HAP-1 (cell line): ENCODE measurements at places on chromosomes 2 and 18.
A peak's percentile ranks its signal among the peaks of the same experiment; 100 is the strongest.

GRCh38 chr18:25239581-25240419, 112.2 kb downstream of the ZNF521 start:
- DNase-seq, result no peak

- no peak for DNase-seq
Observed at GRCh38 chr2:33426666-33427231, 49.7 kb upstream of the RASGRP3 start.

- no peak for DNase-seq
Observed at GRCh38 chr2:231037731-231038482, 584 bp downstream of the C2orf72 start.

DNA sequence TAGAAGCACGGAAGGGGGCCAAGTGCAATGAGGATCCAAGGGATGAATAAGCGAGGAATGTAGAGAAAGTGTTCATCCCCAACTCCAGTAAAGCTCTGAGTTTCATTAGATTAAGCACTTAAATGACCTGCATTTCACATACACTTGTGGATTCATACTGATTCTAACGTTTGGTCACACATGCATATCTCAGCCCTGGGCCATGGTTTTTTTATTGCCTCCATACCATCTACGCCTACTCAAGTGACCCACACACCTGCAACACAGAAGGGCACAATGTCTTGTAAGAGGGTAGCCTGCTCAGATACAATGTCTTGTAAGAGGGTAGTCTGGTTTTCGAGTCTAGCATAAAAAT, 566 bp upstream of the MRPS5 start:
- DNase-seq, result no peak

DNA sequence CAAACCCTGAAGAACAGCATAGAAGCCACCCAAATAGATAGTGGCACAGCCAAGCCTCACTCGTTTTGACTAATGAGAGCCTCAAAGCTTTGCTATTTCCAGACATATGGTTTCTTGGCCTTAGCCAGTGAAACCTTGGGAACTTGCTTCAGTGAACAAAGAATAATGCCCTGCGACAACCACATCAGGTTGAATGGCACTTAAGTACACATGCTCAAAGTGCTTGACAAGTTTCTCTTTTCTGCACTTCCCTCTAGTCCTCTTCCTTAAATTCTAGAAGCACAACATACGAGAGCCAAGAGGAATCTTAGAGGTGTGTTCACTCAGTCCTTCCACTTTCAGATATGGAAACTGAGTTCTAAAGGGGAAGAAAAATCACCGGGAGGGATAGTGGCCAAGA, 258.3 kb downstream of the HAUS1 start:
- DNase-seq, result no peak

GRCh38 chr2:60641811-60642788, 88.6 kb upstream of the BCL11A start:
- DNase-seq, result peak; percentile 71

DNA sequence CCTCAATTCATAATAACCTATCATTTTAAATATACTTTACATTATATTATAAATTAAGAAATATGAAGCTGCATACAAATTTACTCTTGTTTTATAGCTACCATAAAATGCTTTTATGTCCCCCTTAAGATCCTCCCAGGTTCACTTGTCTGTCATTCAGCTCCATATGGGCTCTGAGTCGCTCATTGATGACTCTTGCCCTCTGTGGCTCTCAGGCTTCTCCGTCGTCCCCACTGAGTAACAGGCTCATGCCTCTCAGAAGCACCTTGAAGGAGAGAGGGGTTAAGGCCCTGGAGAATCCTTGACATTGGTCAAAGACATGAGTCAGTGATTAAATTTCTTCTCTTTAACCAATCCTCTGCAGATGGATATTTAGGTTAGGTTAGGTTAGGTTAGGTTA, 6.2 kb upstream of the MCM6 start:
- no peak for DNase-seq

DNA sequence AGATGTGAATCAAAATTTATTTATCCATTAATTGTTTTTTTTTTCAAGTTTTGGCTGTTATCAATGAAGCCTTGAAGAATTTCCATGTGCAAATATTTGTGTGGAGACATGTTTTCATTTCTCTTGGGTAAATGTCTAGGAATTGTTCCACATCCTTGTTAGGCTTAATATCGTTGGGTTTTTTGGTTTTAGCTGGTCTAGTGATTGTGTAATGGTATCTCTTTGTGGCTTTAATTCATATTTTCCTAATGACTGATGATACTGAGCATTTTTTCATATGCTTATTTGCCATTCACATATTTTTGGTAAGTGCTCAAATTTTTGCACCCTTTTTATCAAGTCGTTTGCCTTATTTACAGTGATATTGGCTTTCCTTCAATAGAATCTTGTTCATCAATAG, 250.3 kb upstream of the EPHA4 start:
- DNase-seq, result no peak

GRCh38 chr2:36357847-36358659, 2.5 kb downstream of the CRIM1 start:
- peak; percentile 84 for DNase-seq

DNA sequence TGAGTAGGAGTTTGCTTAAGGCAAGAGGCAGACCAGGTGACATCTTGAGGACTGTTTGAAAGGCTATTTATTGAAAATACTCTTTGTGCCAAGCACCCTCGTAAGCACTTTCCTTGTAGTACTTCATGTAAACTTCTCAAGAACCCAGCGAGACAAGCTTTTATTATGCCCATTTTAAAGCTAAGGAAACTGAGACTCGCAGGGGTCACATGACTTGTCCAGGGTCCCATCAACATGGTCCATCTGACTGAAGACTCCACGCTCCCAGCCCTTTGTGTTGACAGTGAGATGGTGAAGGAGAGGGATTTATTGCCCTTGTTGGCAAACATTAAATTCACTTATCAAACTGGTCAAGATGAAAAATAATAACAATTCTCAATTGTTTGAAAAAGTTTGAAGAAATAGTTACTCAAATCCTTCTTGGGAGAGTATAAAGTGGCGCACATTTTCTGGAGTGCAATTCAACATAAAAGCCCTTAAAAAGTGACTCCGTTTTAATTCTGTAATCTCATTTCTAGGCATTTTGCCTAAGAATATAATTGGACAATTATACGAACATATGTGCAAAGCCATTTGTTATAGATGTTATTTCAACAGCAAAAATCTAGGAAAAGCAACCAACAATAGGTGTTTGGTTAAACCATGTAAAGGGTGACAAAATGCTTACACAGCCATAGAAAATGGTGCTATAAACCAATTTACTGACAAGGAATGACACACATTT, 270.5 kb upstream of the NCKAP5 start:
- no peak for DNase-seq

DNA sequence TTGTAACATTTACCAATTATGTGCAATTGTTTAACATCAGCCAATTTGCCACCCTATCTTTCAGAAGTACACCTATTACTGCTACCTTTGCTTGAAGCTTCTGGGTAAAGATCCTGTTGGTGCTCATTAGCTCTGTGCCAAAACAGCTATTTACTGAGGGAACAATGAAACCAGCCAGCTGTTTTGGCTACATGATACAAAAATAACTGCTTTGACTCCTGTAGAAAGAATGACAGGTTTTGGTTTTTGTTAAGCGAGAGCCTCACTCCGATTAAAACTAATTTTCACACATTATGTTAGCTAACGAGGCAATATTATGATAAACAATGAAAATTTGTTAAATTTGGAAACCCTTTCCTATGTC, 907.0 kb downstream of the EPHA4 start:
- DNase-seq, result no peak

DNA sequence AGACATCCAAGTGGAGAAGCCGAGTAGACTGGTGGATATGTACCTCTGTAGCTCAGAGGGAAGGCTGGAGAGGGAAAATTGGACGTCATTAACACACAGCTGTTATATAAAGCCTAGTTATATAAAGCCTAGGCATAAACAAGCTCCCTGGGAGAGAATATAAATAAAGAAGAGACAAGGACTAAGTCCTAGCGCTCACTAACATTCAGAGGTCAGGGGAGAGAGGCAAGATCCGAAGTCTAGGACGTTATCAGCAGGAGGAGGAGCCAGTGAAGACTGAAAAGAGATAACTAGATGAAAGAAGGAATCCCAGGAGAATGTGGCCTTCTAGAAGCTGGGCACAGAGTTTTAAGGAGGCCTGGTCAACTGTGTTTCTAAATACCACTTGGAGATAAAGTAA, 55.3 kb downstream of the NOL10 start:
- DNase-seq, result no peak

- DNase-seq, result no peak
Observed at GRCh38 chr2:60045456-60045855, 508.0 kb downstream of the BCL11A start.

- DNase-seq, result no peak
Observed at GRCh38 chr18:37567994-37568359, 2.4 kb upstream of the CELF4 start.

DNA sequence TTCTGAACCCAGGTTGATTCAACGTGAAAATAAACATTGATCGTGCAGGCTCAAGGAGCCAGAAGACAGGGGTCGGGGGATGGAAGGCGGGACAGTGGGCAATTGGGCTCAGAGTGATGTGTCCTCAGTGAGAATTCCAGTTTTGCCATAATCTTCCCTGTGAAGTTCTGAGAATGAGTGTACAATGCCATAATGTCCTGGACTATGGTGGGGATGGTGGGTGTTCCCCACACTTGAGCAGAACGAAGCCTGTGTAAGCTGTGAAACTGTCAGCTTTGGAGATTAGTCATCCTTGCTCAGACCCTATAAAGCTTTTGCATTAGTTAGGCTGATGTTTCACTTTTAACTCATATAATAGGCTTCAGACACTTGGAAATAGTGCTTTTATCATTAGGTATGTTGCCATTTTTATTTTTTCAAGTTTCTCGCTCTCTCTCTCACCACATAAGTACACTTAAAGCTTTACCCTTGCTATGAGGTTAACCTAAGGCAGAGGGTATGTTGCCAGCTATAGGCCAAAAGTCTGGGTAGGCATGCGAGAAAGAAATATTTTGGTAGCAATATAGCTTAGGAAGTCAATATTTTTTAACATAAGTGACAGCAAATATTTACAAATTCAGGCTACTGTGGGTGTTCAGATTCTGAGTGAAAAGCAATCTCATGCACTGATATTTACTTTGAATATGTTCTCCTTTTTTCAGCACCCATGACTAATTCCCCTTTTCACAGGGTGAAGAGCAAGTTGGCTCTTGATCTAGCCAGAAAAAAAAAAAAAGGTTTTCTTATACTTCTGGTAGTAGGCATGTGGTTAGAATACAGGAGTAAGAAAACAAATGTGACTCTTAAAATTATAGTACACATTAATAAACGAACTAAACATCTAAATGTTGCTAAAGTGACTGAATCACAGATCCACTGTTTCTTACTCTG, 47.2 kb downstream of the CDC42EP3 start:
- no peak for DNase-seq

- no peak for DNase-seq
Observed at GRCh38 chr2:96970248-96970875, 16.0 kb downstream of the FAM178B start.

GRCh38 chr2:196318517-196319377, 147.4 kb upstream of the STK17B start:
- no peak for DNase-seq

DNA sequence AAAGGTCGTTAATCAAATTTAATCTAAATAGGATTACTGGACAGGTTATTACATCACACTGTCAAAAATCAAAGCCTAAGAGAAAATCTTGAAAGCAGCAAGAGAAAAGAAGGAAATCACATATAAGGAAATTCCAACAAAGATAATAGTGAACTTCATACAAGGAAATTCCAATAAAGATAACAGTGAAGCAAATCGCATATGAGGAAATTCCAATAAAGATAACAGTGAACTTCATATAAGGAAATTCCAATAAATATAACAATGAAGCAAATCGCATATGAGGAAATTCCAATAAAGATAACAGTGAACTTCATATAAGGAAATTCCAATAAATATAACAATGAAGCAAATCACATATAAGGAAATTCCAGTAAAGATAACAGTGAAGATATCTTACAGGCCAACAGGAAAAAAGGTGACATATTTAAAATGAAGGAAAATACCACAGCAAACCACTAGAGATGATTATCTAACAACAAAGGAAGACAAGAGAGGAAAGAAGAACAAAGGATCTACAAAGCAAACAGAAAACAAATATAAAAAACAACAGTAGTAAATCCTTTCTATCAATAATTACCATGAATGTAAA, 787.7 kb downstream of the CCDC85A start:
- no peak for DNase-seq

GRCh38 chr2:38146907-38147307, 71.0 kb upstream of the CYP1B1 start:
- DNase-seq, result no peak

DNA sequence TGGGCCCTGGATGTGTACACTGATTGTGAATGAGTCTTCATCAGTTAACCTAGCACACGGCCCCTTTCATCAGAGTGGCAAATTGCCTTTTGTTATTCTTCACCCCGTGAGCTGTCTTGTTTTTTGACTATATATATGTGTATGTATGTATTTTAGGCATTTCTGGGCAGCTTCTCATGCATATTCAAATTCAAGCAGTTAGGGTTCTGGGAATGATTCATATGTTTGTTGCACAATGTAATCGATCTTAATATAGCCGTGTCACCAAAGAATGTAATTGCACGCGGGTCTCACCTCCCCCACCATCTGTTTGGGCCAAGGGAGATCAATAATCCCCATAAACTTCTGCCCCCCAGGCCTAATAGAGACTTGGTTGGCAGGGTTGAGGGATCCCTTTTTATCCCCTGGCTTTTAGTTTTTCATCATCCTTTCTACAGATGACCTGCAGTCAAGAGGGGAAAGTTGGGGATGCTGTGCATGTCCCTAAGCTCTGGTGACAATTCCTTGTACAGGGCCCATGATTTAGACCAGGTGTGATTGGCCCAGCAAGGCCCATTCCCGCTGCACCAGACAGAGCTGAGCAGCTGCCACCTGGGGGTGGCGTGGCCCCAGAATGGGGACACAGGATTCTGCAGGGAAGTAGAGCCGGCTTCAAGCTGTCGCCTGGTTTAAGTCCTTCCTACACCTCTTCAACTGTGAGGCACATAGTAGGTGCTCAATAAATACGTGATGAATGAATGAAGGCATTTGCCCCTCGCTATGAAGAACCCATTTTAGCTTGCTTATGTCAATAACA, 19.2 kb downstream of the KCNF1 start:
- DNase-seq, result no peak

DNA sequence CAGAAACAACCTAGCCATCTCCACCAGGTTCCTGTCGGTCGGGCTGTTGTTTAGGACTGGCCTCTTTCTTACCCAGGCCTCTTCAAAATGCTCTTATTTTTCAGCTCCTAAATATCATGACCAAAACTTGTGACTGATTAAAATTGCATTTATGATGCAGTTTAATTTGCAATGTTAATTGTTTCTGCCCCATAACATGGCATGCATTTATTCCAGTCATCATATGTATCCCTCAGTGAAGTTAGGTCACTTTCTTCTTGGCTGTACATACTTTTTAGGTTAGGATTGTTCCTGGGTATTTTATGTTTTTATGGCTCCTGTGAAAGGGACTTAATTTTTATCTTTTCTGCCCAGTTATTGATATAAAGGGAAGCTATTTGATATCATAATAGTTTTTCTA, 50.6 kb downstream of the CHRNA1 start:
- DNase-seq, result no peak

GRCh38 chr2:75600461-75601011, 39.8 kb upstream of the EVA1A start:
- DNase-seq, result no peak
